Activated CD4-positive, alpha-beta T cell treated with anti-CD3 and anti-CD28 coated beads for 36 hours (primary cell): ENCODE measurements at places on chromosomes 6 and 20.

GRCh38 chr6:42532038-42532669 is 31.7 kb upstream of the UBR2 start:
- peak; percentile 31 for DNase-seq

DNA sequence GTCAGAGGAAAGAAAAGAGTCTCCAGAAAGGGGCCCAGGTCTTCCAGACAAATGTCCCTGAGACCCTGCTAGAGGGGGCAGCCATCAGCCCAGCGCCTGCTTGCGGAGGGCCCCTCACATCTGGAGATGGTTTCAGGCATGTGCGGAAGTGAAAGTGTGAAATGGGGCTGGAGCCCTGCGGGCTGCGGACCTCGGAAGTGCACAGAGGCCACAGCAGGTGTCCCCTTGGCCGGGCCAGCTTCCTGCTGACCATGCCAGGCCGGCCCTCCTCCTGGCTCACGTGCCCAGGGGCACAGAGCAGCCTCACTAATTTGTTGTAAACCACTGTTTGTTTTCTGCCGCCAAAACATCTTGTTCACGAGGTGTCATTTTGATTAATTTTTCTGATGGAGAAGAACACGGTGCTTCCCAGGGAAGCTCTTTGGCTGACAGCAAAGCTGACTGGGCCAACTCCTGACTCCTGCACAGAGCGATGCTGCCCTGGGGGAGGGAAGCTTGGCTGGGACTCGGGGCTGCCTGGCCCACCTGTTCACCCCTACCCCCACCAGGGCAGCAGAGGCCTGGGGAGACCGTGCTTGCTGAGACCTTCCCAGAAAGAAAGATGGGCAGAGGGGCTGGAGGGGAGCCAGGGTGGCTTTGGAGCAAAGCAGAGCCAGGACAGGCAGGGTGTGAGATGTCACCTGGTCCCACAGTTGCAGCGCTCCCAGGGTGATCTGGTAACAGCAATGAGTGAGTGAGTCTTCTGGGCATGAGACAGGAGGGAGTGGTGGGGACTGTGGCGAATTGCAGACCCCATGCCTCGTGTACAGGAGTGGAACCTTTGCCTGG is 54.2 kb downstream of the BCAS4 start:
- DNase-seq: no peak

DNA sequence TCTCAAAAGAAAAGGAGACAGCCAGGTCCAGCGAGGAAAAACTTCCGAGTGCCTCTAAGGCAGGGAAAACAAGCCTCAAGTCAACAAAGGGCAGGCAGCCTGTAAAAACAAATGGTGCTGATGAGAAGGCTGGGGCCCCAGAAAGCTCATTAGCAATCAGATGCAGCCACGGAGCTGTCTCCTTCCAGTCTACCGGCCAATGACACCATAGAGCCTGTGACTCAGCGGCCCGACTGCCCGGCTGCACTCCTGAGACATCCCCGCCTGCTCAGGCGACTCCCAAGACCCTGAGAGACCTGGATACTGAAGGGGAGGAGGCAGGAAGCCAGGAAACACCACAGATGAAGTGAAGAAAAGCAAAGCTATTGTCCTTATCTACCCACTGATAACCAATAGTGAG is 120.1 kb upstream of the HDDC2 start:
- DNase-seq: no peak

DNA sequence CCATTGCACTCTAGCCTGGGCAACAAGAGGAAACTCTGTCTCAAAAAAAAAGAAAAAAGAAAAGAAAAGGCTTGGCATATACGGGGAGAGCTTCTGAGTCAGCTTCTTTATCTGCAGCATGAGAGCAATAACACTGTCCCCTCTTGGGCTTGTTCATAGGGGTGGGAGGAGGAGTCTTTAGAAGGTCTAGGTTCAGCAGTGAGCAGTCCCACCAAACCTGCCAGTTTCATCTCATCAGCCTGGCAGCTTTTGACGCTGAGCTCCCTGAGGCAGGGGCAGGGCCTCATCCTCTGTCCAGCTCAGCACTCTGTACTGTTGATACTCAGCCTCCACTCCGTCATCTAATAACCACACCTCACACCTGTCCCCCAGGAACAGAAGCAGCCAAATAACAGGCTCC is 5.6 kb upstream of the C6orf132 start:
- DNase-seq: no peak

- no peak for DNase-seq
Observed at GRCh38 chr6:13248053-13248452, 80.3 kb downstream of the TBC1D7 start.
